ENCODE measurements at places on chromosomes 4 and X.

- DNase-seq, result no peak
Measured at GRCh38 chr4:152259866-152260265, 276.0 kb downstream of the FBXW7 start.

- no peak for DNase-seq
Measured at GRCh38 chr4:162151386-162151785, 12.4 kb downstream of the FSTL5 start.

GRCh38 chr4:616911-617643 is 8.3 kb upstream of the PDE6B start:
- DNase-seq, result no peak

DNA sequence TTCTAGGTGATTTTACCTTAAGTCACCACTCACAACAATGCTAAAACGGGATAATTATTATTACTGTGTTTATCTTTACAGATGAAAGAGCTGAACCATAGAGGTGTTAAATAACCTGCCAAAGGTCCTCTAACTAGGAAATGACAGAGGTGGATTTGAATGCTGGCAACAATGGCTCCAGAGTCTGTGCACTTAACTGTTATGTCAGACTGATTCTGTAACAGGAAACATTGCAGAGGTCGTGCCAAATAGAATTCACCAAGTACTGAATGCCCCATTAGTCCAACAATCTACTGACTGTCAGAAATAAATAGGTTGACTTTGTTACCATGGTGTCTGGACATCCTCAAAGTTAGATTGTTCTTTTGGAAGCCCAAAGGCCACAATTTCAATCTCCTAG is 20.9 kb upstream of the USP27X start:
- DNase-seq, result no peak

- no peak for DNase-seq
Measured at GRCh38 chr4:14262221-14262620, 634.7 kb upstream of the BOD1L1 start.

- DNase-seq, result no peak
Measured at GRCh38 chrX:119885554-119886428, 9.9 kb upstream of the AKAP14 start.

DNA sequence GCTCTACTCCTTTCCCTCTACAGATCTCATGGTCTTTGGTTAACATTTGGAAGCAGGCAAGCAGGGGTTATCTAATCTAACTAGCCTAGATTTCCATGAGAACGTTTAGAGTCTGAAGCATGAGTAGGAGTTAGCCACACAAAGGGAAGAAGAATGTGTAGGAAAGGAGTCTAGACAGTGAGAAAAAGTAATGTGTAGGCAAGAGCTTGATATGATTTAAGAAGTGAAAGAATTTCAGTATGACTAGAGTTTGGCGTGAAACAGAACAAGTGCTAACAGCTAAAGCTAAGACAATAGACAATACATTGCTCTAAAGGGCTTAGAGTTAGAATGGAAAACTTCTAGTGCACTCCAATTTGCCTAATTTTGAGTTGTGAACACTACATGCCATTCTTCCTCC is 10.8 kb downstream of the CXCL8 start:
- DNase-seq, result no peak

GRCh38 chr4:164700471-164700870 is 53.5 kb upstream of the SMIM31 start:
- no peak for DNase-seq

- no peak for DNase-seq
Measured at GRCh38 chr4:126071346-126072333, 756.9 kb downstream of the FAT4 start.

DNA sequence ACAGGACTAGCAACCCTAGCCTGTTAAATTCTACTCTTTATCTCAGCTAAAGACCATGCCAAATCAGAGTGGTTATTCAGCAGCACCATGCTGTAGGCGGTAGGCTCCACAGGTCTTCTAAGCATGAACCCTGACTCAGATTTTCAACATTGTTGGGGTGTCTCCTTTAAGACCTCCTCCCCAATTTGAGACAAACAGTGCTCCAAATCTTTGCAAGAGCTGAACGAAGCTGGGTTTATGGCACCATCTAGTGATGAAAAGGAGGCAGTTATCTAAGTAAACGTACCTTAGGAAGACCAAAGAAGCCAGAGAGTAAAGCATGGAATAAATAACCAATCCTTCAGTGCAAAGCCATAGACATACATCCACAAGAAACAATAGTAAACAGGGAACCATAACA is 334.5 kb upstream of the SLC7A11 start:
- no peak for DNase-seq

- no peak for DNase-seq
Measured at GRCh38 chr4:165380805-165381204, 2.0 kb downstream of the CPE start.

GRCh38 chr4:4719436-4719835 is 140.0 kb upstream of the MSX1 start:
- DNase-seq, result no peak

DNA sequence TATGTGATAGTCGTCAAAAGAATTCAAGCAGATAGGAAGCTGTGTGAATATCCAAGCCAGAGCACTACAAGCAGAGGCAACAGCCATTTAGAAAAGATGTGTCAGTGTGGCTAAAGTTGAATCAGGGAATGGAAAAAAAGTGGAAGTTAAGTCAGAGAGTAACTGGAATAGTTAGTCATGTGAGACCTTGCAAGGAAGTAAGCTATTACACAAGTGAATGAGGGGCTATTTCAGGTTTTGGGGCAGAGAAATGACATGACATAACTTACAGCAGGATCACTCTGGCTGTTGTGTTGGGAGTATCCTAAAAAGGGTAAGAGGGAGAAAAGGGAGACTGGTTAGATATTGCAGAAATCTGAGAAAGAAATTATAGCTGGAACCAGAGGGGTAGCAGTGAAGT is 236.6 kb upstream of the PCDH18 start:
- no peak for DNase-seq

DNA sequence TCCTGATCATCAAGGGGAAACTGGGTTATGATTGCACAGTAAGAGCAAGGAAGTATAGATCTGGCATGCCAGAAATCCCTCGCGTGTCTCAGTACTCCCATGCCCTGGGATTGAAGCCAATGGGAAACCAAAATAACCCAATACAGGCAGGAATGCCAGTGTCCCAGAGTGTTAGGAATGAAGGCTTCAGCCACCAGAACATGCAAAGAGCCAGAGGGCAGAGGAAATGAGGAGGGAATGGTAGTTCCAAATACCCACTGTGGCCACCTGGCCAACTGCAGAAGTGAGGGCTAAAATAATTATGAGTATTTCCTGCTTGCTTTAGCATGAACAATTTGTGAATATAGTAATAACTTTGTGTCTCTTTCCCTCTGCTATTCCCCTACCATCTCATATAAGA is 12.2 kb downstream of the MTNR1A start:
- DNase-seq, result no peak

DNA sequence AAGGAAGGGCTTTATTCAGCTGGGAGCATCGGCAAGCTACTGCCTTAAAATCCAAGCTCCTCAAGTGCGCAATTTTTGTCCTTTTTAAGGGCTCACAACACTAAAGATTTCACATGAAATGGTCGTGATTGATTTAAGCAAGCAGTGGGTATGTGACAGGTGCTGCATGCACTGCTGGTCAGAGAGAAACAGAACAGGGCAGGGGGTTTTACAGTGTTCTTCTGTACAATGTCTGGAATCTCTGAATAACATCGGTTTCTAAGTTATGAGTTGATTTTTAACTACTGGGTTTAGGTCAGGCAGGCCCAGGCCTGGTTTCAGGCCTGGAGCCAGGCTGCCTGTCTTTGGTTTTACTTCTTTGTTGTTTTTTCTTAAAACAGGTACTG is 6.0 kb downstream of the UGT2B17 start:
- DNase-seq, result no peak

DNA sequence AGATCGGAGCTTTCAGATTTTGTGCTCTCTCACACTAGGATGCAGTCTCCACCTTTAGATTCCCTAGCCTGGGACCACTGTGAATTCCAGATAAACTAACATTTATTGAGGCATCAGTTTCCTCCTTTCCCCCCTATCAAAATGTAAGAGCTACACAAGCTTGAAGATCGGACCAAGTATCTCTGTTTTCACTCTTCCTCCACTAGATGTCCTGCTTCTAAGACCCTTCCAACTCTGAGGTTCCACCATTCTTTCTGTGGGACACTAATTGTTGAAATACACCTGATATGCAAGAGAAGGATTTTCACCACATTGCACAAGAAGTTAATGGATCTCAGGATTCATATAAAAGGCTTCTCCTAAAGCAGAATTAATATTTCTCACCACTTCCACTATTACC is 43.0 kb upstream of the PHOX2B start:
- DNase-seq, result no peak

DNA sequence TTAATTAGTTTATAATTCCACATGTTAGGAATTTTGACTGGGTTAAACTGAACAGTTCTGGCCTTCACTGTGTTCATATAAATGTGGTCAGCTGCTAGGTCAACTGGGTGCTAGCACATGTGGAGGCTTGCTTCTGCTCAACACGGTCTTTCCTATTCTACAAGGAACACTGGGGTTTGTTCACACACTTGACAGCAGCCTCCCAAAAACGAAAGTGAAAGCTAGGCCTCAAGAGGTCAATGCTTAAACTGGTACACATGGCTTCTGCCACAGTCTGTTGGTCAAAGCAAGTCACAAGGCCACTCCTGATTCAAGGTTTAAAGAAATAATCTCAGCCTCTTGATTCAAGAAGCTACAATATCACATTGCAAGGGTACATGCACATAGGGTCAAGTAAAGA is 126.5 kb downstream of the QDPR start:
- no peak for DNase-seq

- no peak for DNase-seq
Measured at GRCh38 chrX:109874548-109874947, 128.4 kb upstream of the TMEM164 start.

DNA sequence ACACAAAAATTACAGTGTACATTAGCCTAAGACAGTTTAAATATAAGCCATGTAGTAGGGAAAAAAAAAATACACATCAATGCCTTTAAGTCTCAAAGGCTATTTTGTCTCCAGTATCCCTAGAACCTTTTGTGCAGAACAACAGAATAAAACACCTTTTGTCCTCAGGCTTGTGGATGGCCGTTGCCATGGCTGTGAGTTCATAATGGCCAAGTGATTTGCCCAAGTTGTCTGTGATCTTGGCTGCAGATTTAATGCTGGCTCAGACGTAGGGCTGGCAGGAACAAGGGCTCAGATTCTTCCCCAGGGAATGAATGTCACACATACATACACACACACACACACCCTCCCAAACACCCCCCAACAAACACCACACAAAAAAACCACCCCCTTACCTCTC is 25.3 kb downstream of the GPM6B start:
- no peak for DNase-seq

DNA sequence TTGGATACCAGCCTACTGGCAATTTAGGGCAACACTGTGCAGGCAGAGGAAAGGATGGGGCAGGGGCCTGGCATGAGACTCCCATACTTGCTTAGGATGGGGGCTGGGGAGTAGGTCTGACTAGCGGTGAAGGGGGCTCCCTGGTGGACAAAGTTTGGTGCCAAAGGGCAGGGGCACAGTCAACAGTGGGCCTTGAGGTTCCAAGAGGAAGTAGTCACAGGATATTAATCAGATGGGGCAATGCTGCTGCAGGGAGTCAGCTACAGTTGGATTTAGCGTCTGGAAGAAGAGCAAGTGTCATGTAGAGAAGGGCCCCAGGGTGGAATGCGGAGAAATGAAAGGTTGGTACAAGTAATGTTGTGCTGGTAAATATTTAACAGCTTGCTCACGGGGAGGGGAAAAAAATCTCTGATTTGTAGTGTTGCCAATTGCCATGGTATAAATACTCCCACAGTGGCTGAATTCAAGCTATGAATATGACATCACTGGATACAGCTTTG is 139.4 kb downstream of the PJA1 start:
- DNase-seq, result no peak

DNA sequence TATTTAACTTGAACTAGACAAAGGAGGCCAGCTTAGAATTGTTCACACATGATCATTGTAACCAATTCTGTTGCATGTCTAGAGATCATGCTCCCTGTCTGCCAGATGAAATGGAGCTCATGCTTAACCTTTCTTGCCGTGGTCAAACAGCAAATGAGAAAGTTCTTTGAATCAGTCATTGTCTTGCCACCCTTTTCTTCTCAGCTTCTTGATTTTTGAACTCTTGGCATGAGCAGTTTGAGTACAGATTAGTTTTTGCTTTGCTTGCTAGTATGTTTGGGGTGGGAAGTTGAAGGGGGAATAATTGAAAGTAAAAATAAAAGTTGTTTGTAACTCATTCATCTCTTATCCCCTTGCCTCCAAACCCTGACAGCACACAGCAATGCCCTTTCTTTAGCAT is 4.7 kb downstream of the MTM1 start:
- DNase-seq, result no peak

- DNase-seq, result no peak
Measured at GRCh38 chr4:4568806-4569427, 27.1 kb upstream of the STX18 start.

GRCh38 chr4:39637221-39637585 is 1.5 kb downstream of the SMIM14 start:
- DNase-seq, result no peak

GRCh38 chr4:10006601-10007435 is 14.5 kb downstream of the SLC2A9 start:
- DNase-seq, result no peak
